Bladder microvascular endothelial cell (primary cell): ENCODE measurements at places on chromosomes 16 and 17. TPM values are rescaled to one million over a fixed set of nuclear protein-coding genes. Genes with fewer than 3 reads are reported as not detected.

MYL4 gene
- total RNA-seq = 0.82 and 1.6 TPM in 2 replicates

CIBAR2 gene
- total RNA-seq = 0.19 TPM in 1 of 2 replicates, not detected in the other

TRIM72 gene
- total RNA-seq = not detected in 2 replicates

SEPTIN1 gene
- total RNA-seq = 0.50 TPM in 1 of 2 replicates, not detected in the other

GEMIN4 gene
- total RNA-seq = 7.9 and 13.2 TPM in 2 replicates

SHBG gene
- 0.38 TPM in 1 of 2 replicates, not detected in the other for total RNA-seq

ACSM3 gene
- 0.32 and 1.4 TPM in 2 replicates for total RNA-seq
